ENCODE measurements at places on chromosomes 1 and 21.
A peak's percentile ranks its signal among the peaks of the same experiment; 100 is the strongest.

GRCh38 chr1:212648431-212648830, 39.9 kb downstream of the ATF3 start:
- no peak for DNase-seq

- DNase-seq, result no peak
These were observed 43.5 kb downstream of the UMODL1 start for GRCh38 chr21:42114646-42115045.

DNA sequence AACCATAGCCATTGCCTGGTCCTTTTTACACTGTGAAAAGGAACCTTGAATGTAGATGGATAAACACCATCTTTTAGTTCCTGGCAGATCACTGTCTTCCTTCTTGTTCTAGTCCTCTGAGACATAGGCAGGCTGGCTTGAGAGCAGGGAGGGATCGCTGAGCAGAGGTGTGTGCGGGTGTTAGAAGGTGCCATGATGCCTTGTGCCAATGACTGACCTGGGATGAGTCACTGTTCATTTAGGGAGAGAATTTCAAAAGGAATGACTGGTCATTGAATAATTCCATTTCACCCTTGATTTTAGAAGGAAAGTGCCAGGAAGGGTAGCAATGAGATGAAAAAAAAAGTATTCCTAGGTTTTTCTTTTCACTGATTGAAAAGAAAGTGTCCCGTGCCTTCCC, 383.9 kb downstream of the KIF26B start:
- DNase-seq, result no peak

GRCh38 chr21:41251961-41252642, 64.5 kb upstream of the FAM3B start:
- no peak for DNase-seq

DNA sequence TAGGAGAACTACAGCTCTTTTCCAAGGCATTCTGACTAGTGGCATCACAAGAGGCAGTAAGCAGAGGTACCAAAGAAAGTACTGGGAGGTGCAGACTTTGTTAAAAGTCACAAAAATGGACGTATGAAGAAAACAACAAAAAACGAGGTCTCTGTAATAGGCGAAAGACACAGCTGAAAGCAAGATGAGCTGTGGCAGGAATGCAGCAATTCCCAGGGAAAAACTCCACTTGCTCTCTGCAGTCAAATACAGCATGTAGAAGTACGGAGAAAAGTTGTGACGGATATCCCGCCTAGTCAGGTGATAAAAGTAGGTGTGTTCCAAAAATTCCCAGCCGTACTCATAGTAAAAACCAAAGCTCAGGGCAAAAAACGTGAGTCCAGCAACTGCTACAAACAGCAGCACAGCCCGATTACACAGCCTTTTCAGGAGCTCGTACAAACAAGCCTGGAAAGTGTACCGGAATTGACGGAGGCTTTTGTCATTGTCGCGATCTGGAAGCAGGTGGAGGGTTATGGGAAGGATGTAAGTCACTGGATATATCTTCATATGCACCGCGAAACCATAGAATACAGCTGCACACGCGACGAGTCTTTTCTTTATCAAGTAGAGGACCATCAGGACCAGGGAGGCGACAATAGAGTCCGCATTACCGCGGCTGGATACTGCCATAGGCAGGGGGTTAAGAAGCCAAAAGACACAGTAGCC, 979 bp downstream of the PIGM start:
- no peak for DNase-seq

DNA sequence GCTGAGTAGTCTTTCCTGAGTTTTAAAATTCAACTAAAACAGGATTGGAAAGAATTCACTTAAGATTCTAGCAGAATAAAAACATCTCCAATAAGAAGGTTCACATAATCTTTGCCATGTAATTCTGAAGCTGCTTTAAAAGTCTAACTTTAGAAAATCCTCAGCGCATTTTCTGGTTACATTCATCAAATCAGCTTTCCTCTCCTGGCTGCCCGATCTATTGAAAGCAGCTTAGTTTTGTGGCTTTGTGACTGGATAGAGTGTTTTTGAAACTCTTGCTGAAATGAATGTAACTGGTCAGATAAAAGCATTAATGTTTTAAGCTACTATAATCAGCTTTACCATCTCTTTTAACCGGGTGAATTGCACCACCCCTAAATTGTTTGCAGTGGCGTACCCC, 66.8 kb downstream of the DOP1B start:
- no peak for DNase-seq

DNA sequence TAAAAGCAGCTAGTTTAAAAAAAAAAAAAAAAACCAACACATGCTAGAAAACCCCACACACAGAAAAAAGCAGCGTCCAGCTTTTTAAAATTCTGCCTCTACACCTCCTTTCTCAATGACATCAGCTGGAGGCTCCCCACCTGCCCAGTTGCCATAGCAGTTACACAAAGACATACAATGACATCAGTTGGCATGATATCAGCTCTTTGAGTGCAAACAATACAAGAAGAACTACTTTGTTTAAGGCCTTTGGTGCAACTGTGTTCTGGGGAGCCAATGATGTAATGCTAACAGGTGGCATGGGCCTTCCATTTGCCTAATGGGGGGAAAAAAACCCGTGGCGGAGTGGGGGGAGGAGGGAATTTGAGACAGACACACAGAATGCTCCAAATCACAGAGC, 32.9 kb downstream of the DUSP10 start:
- peak; percentile 93 for DNase-seq

Data from LNCaP clone FGC (cell line).